ENCODE measurements at places on chromosomes 6 and 20.

GRCh38 chr6:87588756-87589407 is 905 bp downstream of the RARS2 start:
- DNase-seq: no peak

GRCh38 chr6:112029045-112029822 is 24.7 kb upstream of the CCN6 start:
- DNase-seq: no peak

GRCh38 chr20:889106-889505 is 27.0 kb downstream of the ANGPT4 start:
- DNase-seq: no peak

GRCh38 chr6:105489216-105489530 is 86.3 kb upstream of the PREP start:
- no peak for DNase-seq

GRCh38 chr6:142943711-142944123 is 1.3 kb downstream of the HIVEP2 start:
- DNase-seq: no peak

DNA sequence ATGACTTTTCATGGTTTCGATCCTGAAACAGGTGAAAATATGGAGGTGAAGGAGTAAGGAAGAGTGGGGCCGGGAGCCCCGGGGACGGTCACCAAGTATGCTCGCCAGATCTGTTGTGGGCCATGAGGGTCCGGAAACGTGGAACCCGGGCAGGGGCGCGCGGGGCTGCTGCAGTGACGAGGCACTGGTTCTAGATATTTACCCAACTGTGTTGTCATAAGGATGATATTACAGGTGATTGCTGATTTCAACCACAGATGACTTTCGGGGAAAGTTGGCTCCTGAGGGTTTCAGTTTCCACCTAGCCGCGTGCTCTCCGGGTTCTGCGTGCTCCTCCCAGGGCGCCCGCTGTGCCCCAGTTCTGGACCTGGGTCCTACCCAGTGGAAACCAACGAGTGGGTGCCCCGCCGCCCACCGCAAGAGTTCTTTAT is 12.2 kb downstream of the RAET1G start:
- no peak for DNase-seq

DNA sequence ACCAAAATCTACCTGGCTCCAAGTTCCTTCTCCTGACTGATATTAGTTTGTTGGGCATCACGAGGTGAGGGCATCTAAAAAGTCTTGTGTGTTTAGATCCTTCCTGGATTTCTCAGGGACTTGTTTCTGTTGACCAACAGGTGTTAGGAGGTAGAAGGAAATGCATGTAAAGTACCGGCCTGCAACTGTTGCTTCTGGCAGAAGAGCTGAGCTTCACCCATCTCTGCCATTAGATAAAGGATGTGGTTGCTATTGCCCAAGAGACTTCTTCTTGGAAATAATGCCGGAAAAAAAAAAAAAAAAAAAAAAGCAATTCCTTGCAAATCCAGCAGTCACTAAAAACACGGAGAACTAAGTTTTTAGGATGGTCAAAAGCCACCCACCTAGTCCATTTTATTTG is 303.1 kb downstream of the CDH26 start:
- DNase-seq: no peak

DNA sequence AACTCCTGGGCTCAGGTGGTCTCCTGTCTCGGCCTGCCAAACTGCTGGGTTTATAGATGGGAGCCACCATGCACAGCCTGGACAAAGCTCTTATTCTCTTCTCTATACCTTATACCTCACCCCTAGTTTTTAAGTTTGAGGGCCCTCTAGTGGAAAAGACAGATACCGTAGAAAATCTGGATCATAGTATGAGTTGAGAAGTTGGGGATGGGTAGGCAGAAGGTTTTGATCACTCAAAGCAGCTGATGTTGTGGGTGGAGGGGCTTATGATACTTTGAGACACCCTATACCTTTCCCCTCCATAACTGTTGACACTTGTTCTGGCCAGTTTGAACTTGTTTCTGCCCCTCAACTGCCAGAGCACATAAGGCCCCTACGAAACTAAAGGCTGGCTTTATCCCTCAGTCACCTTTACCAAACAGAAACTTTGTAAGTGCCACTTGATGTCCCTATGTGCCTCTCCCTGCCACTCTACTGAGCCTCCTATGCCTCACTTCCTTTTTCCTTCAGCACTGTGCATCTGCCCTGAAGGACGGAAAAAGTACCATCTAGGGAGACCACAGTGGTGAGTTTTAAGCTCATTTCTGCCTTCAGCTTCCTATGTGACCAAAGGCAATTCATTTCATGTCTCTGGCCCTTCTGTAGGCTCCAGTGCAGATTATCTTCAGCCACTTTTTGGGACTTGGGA is 28.6 kb downstream of the RALY start:
- DNase-seq: no peak

- no peak for DNase-seq
Measured at GRCh38 chr6:9225441-9225871, 790.1 kb upstream of the SLC35B3 start.
